Naive thymus-derived CD4-positive, alpha-beta T cell (primary cell): ENCODE measurements at places on chromosomes 11 and 22.
A peak's percentile ranks its signal among the peaks of the same experiment; 100 is the strongest.

GRCh38 chr11:102390667-102391465 is 43.9 kb downstream of the BIRC2 start:
- DNase-seq = peak; percentile 50

DNA sequence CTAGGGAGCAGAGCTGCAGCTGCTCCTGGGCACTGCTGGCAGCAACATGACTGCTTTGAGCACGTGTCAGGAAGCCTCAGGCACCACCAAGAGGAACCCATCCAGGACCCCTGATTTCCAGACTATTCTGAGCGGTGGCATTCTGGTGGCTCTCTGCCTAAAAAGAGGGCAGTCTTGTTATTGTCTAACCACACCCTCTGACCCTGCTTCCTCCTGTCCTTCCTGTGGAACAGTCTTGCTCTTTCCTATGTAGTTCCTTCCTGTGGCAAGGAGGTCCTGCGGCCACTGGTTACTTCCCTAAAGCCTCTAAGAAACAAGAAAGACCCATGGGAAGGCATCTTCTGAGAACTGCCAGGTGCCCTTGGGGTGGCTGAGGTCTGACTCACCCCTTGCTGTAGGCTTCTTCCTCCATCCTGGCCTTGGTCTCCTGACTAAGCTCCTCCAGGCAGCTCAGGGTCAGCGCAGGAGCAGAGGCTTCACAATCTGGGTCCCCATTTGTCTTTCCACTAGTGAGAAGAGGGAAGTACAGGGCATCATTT is 13.1 kb upstream of the LYVE1 start:
- no peak for DNase-seq

GRCh38 chr11:102837646-102838045 is 5.8 kb downstream of the MMP3 start:
- no peak for DNase-seq

- no peak for DNase-seq
Observed at GRCh38 chr11:69444381-69445130, 36.9 kb upstream of the LINC01488 start.

DNA sequence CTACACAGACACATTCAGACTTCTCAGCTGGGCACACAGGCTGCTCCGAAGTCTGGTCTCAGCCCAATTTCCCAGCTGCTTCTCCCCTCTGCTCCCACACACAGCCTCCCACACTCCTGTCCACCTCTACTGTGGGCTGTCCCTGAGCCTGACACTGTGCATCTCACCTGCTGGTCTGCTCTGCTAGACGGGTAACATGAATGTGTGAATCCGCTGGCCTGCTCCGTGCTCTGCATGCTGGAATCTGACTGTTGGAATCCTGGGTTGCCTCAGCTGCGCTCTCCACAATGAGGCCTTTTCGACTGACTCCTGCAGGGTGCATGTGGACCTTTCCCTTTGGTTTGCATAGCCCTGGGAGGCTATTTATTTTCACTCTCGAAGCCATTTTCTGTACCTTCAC is 489.5 kb upstream of the B3GAT1 start:
- DNase-seq = no peak

GRCh38 chr22:39634530-39635405 is 64.2 kb downstream of the CACNA1I start:
- no peak for DNase-seq

DNA sequence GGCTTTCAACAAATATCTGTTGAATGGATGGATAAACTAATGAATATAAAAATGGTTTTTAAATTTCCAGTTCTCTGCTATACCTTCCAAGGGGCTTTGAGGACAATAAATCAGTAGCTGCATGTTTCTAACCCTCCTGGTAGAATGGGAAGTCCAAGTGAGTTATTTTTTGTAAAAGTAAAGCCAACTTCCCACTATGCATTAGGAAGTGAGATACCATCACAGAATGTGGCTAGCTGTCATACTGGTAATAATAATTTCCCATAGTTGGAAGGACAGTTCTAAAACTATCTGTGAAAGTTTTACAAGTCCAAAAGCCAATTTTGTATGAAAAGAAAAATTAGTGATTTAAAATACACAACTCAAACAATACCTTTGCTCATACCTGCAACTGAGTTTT is 50.0 kb downstream of the TMEM123 start:
- no peak for DNase-seq

- DNase-seq = no peak
Observed at GRCh38 chr11:128857341-128857740, 9.8 kb downstream of the KCNJ1 start.

DNA sequence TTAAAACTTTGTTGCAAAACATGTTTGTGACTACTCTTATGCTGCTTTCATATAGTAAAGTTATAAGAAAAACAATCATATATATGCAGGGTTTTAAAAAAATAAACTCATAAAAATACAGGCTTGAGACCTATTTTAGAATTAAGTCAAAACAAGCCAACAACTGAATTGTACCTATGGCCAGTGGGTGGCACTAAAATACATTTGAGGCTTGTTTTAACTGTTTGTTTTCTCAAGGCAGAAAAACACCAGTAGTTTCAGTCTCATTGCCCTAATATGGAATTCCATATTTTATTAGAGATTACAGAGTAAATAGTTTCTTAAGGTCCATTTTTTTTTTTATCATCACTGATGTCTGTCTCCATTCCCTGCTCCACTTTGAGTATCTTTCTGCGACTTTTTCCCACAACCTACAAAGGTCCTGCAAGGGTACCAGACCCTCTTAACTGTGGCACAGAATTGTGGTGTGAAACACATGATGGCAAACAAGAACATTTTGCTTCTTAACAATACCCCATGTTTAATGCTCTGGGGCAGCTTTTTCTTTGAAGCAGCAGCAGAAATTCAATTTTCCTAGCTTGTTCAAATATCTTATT is 8.5 kb upstream of the CCDC89 start:
- peak; percentile 58 for DNase-seq

GRCh38 chr22:22943521-22944267 is 56.1 kb downstream of the IGLL5 start:
- peak; percentile 13 for DNase-seq

GRCh38 chr22:38118182-38118581 is 7.7 kb upstream of the BAIAP2L2 start:
- no peak for DNase-seq

DNA sequence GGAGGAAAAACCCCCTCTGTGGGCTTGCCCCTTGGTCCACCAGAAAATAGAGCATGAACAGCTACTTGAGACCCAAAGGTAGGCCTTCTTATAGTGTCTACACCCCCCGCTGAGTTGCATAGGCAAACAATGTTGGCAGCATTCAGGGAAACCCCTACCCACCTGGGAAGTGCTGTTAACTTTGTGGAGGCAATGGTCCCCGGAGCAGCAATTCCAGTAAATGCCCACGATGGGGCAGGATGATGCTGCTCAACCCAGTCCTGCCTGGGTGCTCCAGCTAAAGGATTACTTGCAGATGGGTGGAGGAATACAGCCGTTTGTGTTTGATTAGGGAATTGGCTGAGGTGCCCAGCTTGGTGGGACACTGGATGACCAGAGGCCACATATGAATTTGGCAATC is 381.3 kb upstream of the ANO5 start:
- DNase-seq = no peak

DNA sequence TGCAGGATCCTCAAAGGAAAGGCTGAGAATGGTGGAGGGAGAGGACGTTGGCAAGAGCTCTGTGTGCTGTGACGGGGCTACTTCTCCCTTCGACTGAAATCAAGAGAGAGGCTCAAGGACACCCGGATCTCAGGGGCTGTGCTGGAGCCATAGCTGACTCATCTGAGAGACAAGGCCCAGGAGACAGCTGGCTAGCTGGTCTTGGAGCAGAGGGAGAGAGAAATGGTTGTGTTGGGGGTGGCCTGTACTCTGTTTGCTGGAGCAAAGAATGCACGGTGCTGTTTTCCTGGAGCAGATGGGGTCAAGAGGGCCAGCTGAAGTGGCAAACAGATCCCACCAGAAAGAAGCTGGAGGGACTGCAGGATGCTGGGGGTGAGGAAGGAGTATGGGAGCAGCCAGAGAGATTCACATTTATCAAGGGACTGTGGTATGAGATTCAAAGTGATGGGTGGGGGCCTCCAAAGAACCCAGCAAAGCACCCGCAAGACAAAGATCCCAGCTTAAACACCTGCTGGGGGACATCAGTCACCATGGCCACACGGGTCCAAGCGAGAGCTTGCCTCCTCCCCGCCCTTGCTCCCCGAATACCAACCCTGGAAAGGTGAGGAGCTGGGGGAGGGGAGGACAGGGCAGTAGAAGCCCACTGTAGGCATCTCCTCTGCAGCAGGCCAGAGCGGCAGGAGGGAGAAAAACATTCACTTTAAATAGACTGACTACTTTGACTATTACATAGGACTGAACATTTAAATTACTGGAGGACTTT is 40.8 kb downstream of the MAP6 start:
- DNase-seq = no peak

DNA sequence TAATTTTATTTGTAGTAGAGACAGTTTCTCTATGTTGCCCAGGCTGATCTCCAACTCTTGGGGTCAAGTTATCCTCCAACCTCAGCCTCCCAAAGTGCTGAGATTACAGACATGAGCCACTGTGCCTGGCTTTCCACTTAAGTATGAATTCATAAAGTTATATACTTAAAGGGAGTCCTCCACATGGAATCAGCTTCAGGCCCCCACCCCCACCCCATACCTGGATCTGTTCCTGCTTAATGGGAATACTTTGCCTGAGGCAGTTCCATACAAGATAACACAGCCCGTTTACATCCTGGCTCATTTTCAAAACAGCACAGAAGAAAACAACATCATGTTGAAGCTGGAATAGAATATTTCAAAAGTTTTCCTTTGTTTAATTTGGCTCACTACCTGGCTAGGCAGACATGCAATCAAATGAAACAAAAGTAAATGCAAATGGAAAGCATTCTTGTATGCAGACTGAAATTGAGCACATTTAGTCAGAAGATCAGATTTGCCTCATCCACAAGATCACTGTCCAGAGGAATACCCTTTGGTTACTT is 82.4 kb downstream of the FAT3 start:
- no peak for DNase-seq

- DNase-seq = no peak
Observed at GRCh38 chr11:64406221-64406946, 47.4 kb downstream of the RPS6KA4 start.

- no peak for DNase-seq
Observed at GRCh38 chr22:49599691-49600455, 227.8 kb downstream of the BRD1 start.

- peak; percentile 43 for DNase-seq
Observed at GRCh38 chr11:1844221-1845094, 5.7 kb downstream of the TNNI2 start.

DNA sequence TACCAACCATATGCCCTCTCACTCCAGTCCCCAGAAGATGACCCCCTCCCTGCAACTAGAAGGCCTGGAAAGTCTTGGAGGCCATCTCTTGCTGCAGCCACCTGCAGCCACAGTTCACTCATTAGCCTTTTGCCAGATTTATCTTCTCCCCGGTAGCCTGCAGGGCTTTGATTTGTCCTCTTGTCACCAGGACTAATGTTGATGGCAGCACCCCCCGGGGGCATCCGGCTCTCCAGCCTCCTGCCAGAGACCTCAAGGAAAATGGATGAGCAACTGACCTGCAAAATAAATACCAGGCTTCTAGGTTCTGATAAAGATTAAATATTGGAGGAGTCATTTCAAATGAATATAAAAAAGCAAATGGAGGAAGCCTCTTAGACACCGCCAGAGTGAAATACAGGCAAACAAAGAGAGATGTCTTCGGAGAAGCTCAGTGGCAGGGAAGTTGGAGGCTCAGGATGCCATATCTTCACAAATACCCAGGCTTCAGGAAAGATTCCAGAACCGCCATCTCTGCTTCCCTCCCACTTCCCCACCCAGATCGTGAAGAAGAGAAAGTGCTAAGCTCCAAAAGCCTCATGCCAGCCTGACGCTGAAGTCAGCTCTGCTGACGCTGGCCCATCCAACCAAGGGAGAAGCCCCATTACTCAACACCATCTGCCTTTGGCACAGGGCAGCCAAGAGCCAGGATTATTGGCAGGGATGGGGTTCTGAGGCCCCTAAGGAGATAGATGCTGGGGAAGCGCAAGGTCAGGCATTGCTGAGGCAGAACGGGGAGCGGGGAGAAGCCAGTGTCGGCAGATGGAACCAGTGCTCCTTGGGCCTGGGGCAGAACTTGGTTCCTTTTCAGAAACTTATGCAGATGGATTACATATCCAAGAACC is 362.7 kb downstream of the CADM1 start:
- DNase-seq = no peak

- DNase-seq = no peak
Observed at GRCh38 chr11:1300569-1301187, 8.8 kb downstream of the TOLLIP start.

GRCh38 chr11:69870766-69871165 is 51.5 kb upstream of the FGF3 start:
- DNase-seq = no peak

- no peak for DNase-seq
Observed at GRCh38 chr11:16204261-16204660, 152.1 kb downstream of the SOX6 start.

DNA sequence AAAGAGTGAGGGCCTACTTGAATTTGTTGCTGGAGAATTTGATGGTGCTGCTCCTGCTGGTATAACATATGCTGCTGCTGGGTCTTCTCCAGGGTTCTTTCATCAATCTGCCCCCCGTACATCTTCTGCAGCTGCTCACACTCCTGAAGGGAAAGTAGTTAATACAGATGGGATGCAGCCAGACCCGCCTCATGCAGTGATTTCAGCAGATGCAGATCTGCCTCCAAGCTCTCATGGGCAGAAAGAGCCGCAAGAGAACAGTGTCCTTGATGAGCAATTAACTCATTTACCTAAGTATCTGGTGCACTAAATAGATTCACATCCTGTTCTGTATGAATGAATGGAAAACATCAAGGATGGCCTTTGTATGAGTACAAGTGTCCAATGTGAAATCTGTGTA is 24.8 kb upstream of the APOA1 start:
- no peak for DNase-seq

DNA sequence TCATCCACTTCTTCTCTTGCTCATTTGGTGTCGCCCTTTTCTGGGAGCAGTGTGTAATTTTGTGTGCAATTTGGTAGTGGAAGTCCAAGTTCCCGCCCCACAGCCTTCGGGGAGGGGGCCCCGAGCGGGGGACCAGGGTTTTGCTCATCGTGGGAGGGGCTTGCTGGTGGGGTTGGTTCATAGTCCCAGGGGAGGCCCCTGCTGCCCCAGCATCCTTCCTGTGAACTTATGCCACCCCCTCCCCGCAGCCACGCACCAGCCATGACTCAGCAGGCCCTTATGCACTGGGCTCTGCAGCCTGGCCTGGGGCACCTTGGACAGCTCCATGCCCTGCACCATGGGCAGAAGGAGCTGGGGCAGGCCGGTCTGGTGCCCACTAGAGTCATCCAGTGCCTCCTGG is 1183.6 kb downstream of the BRD1 start:
- no peak for DNase-seq

DNA sequence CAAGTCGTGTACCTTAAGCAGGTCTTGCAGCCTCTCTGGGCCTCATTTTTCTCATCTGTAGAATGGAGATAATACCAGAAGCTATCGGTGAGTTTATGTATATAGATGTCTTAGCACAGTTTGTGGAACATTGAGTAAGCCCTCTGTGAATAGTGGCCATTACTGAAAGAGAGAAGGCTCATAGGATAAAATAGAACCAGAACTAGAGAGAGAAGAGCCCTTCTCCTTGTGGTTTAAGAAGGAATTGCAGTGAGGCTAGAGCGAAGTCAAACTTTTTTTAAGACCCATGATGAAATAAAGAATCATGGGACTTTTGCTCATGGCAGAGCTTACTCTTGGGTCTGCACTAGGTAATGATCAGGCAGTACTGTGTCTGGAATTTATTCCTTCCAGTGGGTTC is 137.1 kb downstream of the TRIM44 start:
- no peak for DNase-seq
